ENCODE measurements at places on chromosomes 4 and X. TPM values are rescaled to one million over a fixed set of nuclear protein-coding genes. Genes with fewer than 3 reads are reported as not detected.

- no peak for DNase-seq
These were observed 428.8 kb downstream of the PCDH7 start for GRCh38 chr4:31148990-31149389.

GRCh38 chr4:151152028-151152427, 52.6 kb downstream of the RPS3A start:
- DNase-seq: no peak

DNA sequence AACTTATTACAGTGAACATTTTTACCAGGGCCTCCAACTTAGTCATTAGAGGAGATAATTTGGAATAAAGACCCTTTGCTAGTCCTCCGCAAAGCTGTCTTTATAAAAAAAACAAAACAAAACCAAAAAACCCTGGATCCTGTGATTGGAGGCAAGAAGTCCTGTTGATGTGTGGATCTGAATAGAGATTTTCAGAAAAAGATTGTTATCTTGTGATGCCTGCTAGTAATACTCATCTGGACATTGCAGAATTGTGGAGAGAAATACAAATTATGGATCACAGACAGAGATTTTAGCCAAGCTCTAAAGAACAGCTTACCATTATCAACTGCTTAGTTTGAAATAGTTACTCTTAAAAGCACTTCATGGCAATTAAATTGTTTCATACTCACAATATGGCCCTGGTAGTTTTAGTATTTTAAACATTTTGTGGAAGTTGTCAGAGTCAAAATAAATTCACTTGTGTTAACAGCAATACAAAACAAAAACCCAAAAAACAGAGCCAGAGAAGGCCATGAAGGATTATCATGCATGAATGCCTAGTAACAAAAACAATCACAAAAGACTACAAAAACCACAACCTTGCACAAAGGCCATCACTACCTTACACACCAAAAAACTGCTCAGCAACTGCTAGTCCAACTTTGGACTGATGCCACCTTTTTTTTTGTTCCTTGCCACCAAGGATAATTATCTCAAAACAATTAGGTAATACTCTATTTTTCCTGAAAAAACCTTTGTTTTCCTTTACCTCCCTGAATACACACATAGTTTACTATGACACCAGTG, 514.5 kb upstream of the SLIT2 start:
- no peak for DNase-seq

The MAOB gene
- 0.13 TPM for total RNA-seq

The WWC2 gene
- total RNA-seq: 7.4 TPM

The CFI gene
- 0.92 TPM for total RNA-seq

GRCh38 chr4:159003420-159004253, 99.2 kb upstream of the RAPGEF2 start:
- no peak for DNase-seq
